ENCODE measurements at places on chromosomes 5 and 9.

DNA sequence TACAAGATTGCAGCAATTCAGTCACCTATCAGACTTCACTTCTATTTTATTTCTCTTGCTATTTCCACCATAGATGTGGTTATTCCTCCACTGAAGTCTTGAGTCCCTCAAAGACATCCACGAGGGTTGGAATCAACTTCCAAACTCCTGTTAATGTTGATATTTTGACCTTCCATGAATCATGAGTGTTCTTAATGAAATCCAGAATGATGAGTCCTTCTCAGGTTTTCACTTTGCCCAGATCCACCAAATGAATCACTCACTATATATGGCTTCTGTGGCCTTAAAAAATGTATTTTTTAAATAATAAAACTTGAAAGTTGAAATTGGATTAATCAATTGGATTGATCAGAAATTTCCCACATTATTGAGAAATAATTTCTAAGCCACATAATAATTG is 1821.0 kb downstream of the EFNA5 start:
- peak; percentile 65 for DNase-seq

DNA sequence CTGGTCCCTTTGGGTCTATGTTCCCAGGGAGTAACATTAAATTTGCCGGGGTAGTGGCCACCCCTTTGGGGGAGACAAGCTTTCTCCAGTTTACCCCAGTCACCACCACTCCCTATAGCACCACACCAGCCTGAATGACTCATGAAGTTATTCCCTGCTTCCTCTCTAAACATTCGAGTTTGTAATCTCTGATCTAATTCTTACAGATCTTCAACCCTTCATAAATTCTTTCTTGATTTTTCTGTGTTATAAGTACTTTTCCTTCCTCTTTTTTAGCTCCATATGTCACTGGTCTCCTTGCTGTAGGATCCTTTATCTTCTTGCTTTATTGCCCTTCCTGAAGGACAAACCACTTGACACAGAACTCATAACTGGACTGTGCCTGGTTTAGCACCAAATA is 55.6 kb downstream of the GNA14 start:
- DNase-seq, result no peak

DNA sequence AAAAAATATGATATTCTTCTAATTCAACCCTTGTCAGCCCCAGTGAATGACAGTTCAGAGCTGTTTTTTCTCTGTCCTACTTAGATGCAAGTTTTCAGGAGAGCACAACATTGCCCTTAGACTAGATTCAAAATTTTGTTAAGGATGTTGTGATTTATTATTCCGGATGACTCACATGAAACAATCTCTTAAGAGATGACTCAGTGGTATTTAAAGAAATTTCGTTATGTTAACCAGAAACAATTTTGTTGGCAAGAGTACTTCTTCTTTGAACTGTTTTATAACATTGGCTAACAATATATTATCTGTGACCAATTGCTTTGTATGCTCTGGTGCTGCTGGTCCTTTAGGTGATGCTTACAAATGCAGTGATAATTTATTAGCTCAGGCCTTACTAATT is 132.0 kb downstream of the IZUMO3 start:
- peak; percentile 69 for DNase-seq

DNA sequence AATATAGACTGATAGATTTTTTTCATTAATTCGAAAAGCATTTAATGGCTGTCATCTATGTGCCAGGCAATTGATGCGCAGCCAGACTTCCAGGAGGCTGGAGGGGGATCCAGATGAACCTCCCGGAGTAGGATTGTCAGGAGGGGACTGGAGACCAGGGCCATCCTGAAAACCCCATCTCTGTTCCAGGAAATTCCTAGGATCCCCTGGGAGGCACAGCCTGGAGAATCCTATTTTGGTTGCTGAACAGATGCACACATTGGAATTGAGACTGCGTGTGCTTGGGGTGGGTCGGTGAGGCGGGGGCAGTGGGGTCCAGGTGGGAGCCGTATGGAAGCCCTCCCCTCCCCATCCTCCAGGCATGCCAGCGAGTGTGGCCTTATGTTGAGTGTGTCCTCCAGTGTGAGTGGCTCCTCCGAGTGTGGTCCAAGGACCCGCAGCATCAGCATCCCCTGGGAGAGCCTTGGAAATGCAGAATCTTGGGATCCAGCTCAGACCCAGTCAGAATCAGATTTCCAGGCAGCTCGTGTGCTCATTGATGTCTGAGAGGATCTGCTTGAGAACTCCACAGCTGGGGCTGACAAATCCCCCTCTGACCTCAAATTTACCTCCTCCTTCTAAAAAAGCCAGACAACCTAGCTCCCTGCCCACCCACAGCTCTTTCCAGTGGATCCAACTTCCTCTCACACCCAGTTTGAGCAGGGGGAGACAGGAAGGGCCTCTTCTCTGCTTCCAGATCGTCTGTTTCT is 38.7 kb downstream of the ROPN1L start:
- DNase-seq, result no peak

DNA sequence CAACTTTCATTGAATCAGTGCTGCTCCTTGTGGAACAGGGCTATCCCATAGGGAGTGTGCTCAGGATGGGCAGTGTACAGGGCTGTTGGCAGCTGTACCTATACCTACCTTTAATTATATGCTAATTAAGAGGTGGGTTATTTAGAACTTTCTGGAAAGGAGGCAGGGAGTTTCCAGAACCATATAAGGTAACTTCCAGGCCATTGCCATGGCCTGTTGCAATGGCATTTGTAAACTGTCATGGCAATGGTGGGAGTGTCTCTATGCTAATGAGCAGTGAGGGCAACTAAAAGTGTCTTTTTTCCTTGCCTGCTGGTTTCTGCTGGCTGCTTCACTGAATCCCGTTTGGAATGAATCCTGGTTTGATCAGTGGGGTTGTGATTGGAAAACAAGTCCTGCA is 2.3 kb upstream of the ARHGAP26 start:
- no peak for DNase-seq

GRCh38 chr9:77735494-77735893 is 87.4 kb upstream of the GNA14 start:
- DNase-seq, result peak; percentile 52

- peak; percentile 40 for DNase-seq
These were observed 76.4 kb downstream of the OSMR start for GRCh38 chr5:38922199-38922598.

GRCh38 chr5:61831736-61832135 is 474.3 kb upstream of the KIF2A start:
- DNase-seq, result no peak

- DNase-seq, result no peak
These were observed 43.6 kb downstream of the FXN start for GRCh38 chr9:69079186-69079585.

DNA sequence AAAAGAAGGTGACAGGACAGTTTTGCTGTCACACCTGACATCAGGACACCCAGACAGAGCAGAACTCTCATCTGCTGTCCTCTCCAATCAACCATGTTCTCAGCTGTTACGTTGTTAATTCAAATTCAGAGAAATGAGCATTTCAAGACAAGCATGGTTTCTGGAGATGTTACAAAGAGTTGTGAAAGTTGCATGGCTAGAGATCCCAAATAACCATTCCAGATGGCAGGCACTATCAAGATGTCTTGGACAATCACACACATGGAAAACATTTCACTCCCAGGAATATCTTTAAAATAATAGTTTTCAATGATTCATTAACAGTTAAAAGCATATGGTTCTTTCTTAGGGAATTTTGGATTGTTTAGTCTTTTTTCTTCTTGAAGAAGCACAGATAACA is 533.1 kb downstream of the AGTPBP1 start:
- no peak for DNase-seq

- DNase-seq, result peak; percentile 80
These were observed 7.1 kb downstream of the ANP32B start for GRCh38 chr9:97990259-97990658.

- no peak for DNase-seq
These were observed 47.2 kb upstream of the OR13F1 start for GRCh38 chr9:104456831-104457230.

GRCh38 chr9:128910906-128911305 is 9.9 kb upstream of the PHYHD1 start:
- DNase-seq, result no peak

GRCh38 chr5:10201223-10201868 is 48.3 kb downstream of the ATPSCKMT start:
- DNase-seq, result peak; percentile 5

- no peak for DNase-seq
These were observed 8.1 kb upstream of the MLLT3 start for GRCh38 chr9:20630241-20630943.

DNA sequence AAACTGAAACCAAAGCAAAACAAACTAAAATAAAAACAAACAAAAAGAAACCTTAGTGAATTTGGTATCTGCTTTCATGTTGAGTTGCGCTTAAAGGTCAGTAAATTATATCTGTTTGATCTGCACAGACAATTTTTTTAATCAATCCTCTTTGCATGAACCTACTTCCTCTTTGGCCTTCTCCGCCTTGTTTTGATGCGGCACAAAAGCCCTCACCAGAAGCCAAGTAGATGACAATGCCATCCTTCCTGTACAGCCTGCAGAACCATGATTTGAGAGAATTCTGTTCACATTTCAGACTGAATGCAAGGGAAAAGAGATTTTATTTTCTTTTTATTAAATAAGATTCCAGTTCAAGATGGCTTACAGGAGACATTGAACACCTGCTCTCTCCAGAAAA is 473.6 kb upstream of the FTMT start:
- no peak for DNase-seq

DNA sequence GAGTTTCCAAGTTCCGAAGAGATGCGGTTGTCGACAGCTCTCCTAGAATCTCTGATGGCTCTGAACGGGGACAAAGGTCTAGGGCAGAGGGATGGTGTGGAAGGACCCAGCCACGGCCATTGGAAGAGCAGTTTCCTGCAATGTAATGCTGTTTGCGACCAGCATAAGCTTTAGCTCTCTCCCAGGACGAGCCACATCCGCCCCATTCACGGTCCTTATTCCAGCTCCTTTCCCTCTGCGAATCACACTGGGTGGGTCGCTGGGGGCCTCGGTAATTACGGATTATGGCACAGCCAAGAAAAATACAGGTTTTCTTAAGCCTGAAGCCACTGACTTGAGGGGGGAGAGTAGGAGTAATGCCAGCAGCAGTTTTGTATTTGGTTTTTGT is 22.7 kb downstream of the ANXA2R start:
- no peak for DNase-seq

DNA sequence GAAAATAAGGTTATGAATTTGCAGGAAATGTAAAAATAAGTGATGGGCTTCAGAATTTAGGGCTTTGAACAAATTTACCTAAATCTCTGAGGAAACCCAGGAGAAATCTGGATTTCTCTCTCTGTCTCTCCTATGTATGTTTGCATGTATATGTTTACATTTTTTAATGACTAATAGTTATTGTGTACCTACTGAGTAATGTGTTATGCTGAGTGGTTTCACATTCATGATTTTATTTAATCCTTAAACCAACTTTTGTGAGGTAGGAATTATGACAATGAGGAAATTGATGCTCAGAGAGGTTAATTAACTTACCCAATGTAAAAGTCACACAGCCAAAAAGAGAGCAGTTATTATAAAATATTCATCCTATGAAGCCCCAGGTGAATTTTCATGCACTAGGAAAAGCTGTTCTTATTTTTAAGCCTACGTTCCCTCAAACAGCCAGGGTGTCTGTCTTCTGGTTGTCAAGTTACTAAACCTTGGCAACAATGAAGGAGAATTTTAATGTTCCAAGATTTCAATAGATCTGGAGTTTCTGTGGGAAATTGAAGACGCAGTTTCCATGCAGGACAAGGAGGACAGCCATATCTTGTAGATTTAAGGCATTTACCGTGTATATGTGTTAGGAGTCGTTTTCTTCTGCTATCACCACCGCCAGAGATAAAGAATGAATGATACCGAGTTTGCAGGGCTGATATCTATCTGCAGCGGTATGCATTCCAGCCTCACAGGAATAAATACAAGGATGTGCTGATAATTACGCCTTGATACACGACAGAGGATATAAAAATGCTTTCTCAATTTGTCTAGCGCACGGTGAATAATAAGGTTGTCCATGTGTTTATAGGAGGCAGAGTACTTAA is 484.8 kb downstream of the ZSWIM6 start:
- DNase-seq, result no peak

DNA sequence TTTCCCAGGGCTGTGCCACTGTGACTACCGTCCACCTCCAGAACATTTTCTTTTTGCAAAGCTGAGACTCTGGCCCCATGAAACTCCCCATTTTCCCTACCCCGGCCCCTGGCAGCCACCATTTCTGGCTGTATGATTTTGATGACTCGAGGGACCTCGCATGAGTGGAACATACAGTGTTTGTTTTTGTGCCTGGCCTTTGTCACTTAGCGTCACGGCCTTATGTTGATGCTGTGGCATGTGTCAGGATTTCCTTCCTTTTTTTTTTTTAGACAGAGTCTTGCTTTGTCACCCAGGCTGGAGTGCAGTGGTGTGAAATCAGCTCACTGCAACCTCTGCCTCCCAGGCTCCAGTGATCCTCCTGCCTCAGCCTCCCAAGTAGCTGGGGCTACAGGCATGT is 42.7 kb downstream of the ASS1 start:
- DNase-seq, result no peak

- DNase-seq, result peak; percentile 41
These were observed 74.3 kb downstream of the SEC61B start for GRCh38 chr9:99296291-99296951.

DNA sequence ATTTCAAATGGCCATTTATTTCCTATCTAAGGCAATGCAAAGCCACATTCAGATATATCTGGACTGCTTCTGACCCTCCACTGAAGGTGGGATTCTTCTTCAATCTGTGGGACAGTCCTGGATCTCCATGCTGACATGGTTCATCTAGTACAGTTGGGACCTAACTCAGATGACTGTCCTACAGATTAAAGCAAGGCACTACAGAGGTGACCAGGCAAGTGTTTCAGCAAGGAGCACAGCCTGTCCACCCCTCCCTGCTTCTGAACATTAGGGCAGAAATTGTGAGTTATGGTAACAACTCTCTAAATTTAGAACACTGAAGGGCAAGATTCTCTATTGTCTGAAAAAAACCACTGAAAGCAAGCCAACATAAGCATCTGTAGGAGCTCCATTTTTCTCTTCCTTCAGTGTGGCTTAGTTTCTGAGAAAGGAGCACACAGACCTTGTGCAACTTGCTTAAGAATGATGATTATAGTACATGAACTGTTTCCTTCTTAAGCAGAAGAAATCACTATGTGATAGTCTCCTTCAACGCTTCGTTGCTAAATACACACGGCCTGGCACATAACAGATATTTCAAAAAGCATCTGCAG is 62.9 kb upstream of the BARX1 start:
- peak; percentile 14 for DNase-seq

DNA sequence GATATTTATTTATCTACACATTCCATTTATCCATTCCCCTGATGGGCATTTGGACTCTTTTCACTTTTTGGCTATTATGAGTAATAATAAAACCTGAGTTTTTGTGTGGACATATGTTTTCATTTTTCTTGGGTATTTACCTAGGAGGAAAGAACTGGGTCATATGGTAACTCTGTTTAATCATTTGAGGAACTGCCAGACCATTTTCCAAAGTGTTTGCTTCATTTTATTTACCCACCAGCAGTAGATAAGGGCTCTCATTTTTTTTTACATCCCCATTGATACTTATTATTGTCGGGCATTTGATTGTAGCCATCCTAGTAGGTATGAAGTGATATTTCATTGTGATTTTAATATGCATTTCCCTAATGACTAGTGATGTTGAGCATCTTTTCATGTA is 7.7 kb upstream of the PTPDC1 start:
- no peak for DNase-seq

GRCh38 chr9:23258569-23258968 is 567.5 kb downstream of the ELAVL2 start:
- no peak for DNase-seq

GRCh38 chr9:133499132-133499891 is 20.4 kb upstream of the SLC2A6 start:
- DNase-seq, result no peak
